ENCODE measurements at places on chromosomes 4 and X.

- DNase-seq: no peak
Observed at GRCh38 chr4:87633243-87633642, 16.8 kb upstream of the DMP1 start.

DNA sequence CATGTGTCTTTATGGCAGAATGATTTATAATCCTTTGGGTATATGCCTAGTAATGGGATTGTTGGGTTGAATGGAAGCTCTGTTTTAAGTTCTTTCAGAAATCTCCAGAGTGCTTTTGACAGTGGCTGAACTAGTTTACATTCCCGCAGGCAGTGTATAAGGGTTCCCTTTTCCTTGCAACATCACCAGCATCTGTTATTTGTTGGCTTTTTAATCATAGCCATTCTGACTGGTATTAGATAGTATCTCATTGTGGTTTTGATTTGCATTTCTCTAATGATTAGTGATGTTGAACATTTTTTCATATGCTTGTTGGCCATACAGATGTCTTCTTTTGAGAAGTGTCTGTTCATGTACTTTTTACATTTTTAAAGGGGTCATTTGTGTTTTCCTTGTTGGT is 129.8 kb downstream of the TBCK start:
- no peak for DNase-seq

DNA sequence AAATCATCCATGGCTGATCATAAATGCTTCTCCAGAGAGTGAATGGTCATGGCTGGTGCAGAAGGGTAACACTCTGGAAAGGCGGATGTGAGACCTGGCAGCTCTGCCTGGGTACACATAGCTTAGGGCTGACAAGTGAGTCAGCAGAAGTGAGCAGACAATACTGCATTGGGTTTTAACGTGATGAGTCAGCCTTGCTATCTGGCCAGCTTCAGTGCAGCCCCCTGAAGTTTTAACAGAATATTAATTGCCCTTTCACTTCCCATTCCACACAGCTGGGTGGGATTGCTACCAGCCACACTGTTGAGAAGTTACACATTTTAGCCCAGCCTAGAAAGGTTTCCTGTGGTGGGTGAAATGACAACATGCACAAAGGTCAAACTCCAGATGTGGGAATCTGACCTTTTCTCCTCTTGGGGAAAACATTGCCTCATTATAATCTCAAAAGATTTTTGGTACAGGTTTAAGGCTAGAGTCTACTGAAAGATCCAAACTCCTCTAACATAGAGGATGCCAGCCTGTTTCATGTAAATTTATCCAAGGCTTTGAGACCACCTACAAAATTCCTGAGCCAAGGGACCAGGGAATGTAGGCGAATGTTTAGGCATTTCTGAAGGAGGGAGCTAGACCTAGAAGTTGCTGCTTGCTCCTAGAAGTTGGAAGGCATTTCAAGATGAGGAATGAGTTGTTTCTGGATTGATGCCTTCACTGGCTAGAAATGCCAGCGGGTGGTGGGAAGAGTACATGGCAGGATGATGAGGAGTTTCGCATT is 230.3 kb upstream of the PGRMC2 start:
- no peak for DNase-seq

DNA sequence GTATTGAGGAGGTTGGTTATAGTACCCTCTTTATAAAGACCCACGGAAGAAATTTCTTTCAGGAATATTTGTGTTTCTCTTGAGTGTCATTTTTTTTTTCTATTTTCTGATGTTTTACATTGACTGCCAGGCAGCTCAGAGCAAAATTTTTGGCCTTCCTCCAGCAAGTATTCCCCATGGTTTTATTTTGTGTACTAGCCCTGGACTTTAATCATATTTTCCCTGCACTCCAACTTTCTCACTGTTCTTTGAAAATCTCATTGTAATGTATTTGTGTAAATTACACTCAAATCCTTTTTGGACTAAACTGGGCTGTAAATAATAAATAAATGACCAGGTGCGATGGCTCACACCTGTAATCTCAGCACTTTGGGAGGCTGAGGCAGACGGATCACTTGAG is 45.6 kb upstream of the USP46 start:
- no peak for DNase-seq

DNA sequence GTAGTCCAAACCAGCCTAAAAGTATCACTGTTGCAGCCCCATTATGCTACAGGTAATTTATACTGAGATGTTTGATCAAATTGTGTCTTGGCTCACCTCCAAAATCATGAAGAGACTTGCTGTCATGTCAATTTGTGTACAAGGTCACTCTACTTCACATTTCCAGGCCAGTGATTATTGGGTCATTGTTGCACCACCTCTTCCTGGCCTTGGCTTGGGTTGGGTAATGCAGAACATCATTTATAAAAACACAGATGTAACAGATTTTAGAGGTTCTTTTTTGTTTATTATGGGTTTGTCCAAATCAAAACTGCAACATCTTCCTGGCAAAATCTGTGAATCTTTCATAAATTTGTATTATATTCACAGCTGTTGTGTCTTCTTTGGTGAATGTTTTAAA is 459.5 kb downstream of the ANKRD50 start:
- no peak for DNase-seq

GRCh38 chrX:23902419-23902818 is 5.3 kb downstream of the APOO start:
- DNase-seq: no peak

DNA sequence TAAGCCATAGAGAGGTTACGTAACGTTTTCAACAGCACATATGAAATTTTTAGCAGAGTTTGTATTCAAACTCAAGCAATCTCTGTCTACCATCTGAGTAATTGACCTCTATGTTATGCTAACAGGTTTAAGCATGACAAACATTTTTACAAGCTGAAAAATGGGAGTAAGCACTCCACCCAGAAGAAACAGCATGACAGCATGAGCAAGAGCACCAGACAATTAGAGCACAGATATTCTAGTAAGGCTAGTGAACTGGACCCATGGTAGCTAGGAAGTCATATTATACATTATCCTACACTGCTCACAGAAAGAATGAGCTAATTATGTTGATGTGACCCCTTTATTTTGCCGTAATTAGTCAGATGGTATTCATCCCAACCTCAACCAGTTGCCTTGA is 200.5 kb downstream of the PABPC4L start:
- no peak for DNase-seq

DNA sequence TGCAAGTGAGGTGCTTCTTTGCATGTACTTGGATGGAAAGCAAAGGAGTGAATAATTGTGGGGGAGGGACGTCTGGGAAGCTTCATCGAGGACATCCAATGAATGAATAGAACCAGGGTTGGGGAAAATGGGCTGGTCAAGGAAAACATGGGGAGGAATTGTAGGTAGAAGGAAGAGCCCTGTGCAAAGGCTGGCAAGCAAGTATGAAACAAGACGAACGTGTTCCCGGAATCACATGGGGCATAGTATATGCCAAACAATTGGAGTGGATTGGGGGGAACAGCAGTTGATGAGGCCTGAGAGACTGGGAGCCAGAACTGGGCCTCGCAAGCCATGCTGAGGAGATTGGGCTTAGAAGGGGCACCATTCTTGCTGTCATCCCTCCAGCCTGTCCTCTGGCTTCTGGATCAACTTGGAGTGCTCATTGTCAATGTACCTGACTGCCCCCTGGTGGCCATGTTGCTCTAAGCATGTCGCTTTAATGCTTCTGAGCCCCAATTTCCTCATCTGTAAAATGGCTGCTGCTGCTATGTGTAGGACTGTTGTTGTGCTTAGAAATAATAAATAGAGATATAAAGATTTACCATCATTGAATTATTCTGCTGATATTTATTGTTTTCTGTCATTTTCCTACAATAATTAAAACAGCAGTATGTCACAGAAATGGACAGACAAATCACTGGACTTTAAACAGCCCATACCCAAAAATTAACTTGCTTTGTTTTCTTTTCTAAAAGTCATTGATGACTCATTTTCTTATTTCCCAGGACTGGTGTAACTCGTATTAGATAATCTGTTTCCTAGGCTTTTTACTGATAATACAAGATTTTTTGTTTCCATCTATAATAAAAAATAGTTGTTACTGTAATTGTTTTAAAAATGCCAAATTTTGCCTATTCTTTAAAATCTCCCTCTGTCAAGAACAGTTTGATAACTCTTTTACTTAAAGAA is 66.4 kb downstream of the JADE3 start:
- DNase-seq: peak; percentile 21

DNA sequence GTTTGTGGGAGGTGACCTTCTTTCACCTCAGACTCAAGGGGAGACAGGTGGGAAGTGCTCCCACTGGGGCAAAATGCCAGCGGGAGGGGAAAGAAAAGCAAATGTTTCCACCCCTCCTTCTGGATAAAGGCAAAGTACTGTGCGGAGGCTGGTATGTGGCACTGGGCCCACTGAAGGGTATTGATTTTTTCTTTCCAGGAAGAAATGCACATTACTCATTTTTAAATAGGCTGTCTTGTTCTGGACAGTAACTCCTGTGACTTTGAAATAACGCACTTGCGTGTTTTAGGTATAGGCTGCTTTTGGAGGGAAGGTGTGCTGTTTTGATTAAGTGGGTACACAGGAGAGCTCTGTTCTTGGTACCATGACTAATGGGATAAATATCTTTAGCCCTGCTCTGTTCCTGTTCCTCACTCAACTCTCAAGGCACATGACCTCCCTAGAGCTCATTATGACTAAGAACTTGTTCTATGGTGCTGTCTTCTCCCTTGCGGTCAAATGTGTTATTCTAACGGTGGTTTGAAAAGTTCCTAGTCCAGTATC is 40.7 kb upstream of the MBTPS2 start:
- no peak for DNase-seq

DNA sequence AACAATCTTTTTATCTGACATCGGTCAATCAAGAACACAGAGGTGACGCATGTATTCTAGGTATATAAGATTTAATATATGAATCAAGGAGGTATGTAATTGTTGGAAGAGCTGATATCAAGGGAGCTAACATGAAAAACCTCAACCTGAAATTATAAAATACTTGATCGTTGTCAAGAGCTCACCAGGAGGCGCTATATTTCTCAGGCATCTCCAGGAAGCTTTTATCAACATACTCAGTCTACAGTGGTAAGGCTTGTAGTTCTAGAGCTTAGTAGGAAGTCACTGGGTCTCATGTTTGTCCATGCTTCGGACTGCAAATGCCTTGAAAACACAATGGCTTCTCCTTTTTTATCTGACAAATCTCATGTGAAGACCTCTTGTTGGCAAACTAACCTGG is 156.1 kb downstream of the GRXCR1 start:
- no peak for DNase-seq

DNA sequence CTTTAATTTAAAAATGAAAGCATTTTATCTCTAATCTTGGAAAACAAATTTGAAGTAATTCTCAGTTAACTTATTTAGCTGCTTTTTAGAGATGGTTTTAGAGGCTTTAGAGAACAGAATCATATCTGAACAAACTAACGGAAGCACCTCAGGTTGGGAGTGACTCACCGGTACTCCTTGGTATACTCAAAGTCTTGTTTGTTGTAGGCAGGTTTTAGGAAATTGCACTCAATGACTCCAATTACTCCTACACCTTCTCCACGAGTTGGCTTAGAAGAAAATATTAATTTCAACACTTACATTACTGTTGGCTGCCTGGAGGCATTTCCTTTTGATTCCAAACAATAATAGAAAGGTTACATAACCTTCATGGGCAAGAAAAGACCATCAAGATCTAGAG is 23.6 kb downstream of the MORC4 start:
- DNase-seq: peak; percentile 1

DNA sequence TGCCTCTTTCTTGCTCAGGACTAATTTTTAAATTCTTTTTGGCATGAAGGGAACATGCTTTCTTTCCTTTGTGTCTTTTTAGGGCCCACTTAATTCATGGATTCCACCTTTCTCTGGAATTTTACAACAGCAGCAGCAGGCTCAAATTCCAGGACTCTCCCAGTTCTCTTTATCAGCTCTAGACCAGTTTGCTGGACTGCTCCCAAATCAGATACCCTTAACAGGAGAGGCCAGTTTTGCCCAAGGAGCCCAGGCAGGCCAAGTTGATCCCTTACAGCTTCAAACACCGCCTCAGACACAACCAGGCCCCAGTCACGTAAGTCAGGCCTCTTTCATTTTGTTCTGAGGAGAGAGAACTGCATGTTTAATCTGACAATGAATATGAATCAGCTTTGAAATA is 2.3 kb downstream of the ODAM start:
- no peak for DNase-seq

DNA sequence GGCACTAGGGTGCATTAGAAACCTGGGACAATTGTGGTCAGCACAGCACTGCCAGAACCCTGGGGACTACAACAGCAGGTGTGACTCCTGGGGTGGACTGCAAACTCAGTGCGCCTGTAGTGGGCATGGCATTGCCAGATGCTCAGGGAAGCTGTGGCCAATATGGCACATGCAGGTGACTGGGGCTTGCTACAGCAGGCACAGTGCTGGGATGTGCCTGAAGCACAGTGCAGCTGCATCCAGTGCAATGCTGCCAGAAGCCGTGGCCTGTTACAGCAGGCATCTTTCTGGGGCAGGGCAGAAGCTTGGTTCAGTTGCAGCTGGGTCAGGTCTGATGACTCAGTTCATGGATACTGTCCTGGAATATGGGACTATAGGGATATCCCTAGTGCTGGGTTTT is 445.8 kb downstream of the CCSER1 start:
- DNase-seq: no peak

- peak; percentile 2 for DNase-seq
Observed at GRCh38 chrX:121011254-121011653, 25.7 kb upstream of the CT47A1 start.

DNA sequence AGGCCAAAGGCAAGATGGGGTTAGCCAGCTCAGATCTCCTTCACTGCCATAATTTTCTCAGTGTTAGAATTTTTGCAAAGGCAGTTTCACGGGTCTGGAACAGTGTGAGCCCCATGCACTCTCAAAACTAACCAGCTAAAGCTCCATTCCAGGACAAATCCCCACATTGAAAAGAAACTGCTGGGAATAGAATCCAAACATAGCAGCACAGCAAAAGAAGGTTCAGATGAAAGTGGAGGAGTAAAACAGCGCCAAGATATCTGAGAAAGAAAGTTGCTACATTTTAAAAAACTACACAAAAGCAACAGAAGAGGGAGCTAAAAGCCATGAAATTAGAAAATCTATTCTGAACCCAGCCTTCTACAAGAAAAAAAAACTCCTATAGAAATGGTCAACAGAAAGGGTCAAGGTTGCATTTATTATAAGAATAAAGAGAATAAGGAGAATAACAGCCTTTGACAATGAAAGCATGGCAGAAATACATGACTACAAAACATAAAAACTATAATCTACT is 39.6 kb upstream of the SLC7A3 start:
- DNase-seq: no peak
